ENCODE measurements at places on chromosomes 12 and 14. TPM values are rescaled to one million over a fixed set of nuclear protein-coding genes. Genes with fewer than 3 reads are reported as not detected.

DNA sequence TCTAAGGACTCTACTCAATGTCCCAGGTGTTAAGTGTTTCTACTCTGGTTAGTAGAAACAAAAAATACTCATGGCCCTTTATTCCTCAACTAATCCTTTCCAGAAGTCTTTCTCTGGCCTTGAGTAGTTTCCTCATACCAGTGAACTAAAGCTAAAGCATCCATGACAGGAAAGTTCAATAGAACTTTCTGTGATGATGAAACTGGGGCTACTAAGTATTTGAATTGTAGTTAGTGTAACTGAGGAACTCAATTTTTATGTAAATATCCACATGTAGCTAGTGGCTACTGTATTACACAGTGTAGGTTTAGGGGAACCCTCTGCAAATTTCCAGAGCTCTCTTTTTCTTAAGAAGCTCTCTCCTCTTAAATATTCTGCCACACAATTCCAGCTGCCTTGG is 63.7 kb downstream of the R3HDM2 start:
- DNase-seq = no peak

GRCh38 chr14:80560800-80561657 is 349.7 kb upstream of the DIO2 start:
- DNase-seq = no peak

RPL10L gene
- not detected for polyA plus RNA-seq

DACT1 gene
- 18.8 TPM for polyA plus RNA-seq

OR6C2 gene
- polyA plus RNA-seq = not detected

DNA sequence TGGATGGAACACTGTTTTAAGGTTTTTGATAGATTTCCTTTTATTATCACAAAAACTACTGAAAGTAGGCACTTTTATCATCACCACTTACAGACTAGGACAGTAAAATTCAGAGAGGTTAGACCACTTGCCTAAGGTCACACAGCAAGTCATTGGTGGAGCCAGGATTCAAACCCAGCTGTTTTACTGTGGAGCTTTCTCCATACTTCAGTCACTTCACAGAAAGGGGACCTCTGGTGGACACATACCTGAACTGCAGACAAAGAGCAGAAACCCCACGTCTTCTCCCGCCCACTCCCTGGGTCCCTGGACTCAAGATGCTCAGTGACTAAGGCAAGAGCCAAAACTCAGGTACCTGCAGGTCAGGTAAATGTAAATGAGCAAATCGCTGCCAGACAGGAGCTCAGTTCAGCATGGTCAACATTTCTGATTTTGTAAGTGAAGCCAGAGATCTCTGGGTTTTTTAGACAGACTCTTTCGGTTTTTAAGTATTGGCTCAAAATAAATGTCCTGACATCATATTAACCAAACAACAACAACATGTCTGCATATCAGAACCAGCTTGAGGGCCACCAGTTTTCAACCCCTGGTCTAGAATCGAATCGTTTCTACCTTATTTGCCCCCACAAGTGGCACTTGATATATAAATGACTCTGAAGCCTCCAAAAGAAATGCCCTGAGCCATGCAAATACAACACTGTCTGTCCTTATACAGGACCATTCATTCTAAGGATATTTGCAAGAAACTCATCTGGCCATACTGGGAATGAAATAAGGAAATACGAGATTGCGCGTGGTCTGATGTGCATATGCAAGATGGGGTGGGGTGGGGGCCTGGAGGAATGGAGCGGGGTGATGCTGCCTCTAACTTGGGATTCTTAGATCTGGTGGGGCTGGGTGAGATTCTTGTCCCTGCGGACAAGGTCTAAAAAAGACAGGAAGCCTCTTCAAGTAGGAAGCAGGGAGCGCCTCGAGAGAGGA is 110.9 kb downstream of the KSR2 start:
- no peak for DNase-seq

DNA sequence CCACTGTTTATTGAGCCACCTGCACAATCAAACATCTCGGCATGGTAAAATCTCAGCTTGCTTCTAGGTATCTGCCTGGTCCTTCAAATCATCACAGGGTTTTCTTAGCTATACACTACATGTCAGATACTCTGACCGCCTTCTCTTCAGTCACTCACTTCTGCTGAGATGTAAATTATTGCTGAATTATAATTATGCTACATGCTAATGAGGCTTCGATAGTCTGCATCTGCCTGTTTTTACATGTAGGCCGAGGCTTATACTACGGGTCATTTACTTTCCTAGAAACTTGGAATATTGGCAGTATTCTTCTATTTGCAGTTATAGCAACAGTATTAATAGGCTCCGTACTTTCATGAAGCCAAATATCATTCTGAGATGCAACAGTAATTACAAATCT is 77.6 kb downstream of the SINHCAF start:
- DNase-seq = no peak

- peak; percentile 69 for DNase-seq
Measured at GRCh38 chr12:114319422-114319821, 86.5 kb downstream of the TBX5 start.

DNA sequence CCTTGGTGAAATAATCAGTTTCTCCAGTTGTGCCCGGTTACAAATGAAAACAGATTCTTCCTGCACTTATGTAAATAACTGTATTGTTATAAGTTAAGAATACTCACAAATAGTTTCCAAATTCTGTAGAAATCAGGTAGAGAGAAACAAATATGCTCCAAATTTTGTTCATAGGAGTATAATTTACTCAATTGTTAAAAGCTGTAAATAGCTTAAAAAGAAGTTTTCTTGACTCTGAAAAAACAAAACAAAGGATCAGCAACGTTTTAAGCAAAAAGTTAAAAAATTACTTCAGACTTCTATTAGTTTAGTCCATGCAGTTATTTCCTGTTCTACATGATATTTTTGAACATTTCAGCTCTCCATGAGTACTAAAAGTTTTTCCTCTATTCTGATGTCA is 30.0 kb upstream of the SLC38A4 start:
- no peak for DNase-seq

DHRS2 gene
- 0.16 TPM for polyA plus RNA-seq

DNA sequence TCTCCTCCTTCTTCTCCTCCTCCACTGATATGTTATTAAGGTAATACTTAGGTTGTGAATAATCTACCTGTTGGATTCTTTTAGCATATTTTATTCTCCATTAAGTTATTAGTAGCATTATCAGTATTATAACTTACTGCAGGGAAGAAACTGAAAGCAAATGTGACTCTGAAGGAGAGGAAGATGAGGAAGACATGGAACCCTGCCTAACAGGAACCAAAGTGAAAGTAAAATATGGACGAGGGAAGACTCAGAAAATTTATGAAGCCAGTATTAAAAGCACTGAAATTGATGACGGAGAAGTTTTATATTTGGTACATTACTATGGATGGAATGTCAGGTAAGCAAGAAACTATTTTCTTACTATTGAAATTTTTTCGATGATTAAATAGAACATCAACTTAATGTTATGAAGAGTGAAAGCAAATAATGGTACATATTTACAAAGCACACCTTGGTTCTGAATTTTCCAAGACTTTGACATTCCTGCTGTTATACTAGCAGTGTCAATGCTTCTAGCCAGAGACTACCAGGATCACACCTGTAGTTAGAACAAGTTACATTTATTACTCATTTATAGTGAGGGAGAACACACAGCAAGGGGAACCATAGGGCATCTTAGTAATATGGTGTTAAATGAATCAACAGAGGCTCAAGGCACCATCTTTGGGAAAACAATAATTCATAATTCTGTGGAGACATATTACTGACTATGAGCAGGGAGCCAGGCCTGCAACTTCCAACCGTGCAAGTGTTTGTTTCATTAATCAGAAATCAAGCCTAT is 42.0 kb upstream of the TOMM20L start:
- DNase-seq = no peak

SART3 gene
- 27.5 TPM for polyA plus RNA-seq

- DNase-seq = no peak
Measured at GRCh38 chr14:68550338-68550715, 242.5 kb downstream of the ZFP36L1 start.

CD27 gene
- polyA plus RNA-seq = not detected

DNA sequence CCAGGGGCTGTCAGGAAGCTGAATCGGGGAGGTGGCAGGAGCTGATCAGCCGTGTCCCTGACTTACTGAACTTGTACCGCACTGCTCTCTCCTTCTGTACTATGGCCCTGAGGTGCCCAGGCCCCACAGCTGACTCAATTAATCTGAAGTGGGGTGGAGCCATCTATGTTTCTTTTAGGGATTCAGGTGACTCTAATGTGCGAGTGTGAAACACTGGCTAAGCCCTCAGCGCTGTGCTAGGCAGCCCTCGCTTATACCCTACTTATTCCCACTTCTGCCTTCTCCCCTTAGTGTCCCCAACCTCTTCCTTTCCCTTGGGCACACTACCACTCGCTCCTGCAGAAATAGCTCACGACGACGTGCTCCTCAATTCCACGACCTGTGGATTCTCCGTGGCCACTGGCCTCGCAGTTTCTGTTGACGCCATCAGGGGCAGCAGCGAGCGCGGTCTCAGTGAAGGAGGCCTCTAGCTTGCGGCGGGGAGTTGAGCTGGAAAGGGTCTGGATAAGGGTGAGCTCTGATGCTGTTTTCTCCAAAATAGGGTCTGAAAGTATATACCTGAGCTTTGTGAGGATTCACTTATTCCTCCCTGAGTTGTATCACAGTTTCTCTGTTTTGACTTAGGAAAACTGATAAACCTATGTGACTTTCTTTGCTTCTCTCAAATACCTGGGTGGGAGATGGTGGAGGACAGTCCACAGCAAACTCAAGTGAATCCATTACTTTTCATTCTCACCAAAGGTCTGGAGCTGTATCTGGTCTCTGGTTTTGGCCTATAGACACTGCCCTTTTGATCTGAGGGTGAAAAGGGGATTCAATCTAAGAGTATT is 167.6 kb downstream of the SLC41A2 start:
- no peak for DNase-seq

DNA sequence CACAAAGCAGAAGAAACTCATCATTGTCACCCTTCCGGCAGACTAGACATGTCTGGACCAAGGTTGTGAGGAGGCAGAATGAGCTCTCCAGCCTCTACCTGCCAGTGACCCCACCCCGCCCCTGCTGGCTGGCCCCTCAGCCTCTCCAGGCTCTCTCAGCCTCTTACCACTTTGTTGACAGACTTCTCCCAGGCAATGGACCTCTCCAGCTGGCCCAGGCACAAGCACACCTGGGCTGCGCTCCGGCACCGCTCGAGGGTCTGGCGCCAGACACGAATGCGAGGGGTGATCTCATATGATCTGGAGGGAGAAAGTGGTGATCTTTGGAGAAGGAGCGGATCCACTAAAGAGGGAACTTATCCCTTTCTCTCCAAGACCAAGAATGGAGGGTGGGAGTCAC is 30.3 kb downstream of the BAZ2A start:
- no peak for DNase-seq

- no peak for DNase-seq
Measured at GRCh38 chr12:112908548-112908947, 1.8 kb downstream of the OAS1 start.

- DNase-seq = no peak
Measured at GRCh38 chr14:33480071-33480886, 470.6 kb downstream of the EGLN3 start.

GMPR2 gene
- polyA plus RNA-seq = 116 TPM

- DNase-seq = no peak
Measured at GRCh38 chr12:118119449-118119879, 15.7 kb upstream of the VSIG10 start.

ADCY4 gene
- polyA plus RNA-seq = 4.1 TPM

DNA sequence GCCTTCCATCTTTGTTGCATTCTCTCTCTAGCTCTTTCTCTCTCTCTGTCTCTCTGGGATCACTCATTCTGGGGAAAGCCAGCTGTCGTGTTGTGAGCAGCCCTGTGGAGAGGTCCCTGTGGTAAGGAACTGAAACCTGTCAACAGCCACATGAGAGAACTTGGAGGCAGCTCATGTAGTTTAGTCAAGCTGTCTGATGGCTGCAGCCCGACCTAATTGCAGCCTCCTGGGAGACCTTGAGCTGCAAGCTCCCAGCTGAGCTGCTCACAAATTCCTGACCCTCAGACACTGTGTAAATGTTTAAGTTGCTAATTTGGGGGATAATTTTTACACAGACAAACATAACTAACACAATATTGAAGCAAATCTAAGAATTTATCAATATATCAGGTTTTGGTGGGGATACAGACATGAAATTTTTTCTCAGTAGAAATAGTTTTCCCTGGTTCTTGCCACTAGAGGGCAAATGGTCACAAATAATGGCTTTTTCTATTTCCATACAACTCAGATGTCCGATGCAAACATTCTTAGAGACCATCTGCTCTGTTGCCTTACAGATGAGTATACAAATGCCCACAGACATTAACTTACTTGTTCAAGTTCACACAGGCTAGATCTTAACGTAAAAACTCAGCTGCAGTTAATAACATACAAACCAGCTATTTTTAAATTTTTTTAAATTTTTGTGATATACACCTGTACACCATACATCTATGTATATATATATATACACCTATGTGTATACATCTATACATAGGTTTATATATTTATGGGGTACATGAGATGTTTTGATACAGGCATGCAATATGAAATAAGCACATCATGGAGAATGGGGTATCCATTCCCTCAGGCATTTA is 15.5 kb upstream of the KRR1 start:
- no peak for DNase-seq

DNA sequence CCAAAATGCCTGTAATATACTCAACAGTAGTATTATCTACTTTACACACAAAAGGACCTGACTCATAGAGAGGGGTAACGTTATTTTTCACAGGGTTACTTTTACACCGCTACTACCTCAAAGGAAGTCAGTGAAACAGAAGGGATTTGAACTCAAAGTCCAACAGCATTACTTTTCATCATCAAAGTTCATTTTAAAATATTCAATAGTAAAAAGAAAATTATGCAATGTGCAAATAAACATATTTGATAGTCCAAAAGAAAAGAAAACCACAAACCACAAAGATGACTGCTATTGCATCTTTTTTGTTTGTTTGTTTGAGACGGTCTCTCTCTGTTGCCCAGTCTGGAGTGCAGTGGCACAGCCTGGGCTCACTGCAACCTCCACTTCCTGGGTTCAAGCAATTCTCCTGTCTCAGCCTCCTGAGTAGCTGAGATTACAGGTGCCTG is 15.5 kb downstream of the KIF21A start:
- DNase-seq = no peak

TAS2R43 gene
- not detected for polyA plus RNA-seq

DNA sequence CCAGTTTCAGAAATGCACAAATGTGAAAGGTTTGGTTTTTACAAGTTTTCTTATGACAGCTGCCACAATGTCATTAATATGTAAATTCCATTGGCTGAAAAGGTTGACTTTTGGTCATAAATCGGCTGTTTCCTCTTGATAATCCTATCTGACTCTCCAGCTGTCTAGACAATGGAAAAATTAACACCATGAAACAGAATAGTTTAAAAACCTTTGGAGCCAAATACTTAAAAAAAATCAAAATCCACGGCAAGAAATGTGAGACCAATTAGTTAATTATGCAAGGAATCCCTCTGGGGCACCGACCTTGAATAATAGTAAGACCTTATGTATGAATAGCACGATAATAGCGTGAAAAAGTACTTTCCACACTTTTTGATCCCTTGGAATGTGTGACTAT is 138.0 kb downstream of the ZNF664 start:
- DNase-seq = no peak

PPP1R1A gene
- polyA plus RNA-seq = not detected

TAS2R20 gene
- 0.64 TPM for polyA plus RNA-seq

Data from BJ (cell line).